ENCODE measurements at places on chromosomes 12 and 14.

DNA sequence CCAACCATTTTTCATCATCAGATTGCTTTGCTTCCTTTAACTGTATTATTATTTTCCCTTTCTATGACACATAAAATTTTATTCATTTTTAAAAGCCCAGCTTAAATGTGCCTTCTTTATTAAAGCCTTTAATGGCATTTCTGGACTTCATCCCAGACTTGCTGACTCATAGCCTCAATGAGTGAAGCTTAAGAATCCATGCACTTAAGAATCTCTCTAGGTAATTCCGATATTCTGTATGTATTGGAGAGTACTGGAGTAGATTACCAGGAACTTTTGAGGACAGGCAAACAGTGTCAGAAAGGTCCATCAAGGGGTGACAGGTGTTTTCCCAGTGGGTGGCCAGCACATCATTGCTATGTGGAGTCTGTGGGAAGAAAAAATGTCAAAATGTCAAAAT, 107.9 kb downstream of the PTPRQ start:
- no peak for DNase-seq

GRCh38 chr12:52053536-52054209, 2.4 kb downstream of the NR4A1 start:
- no peak for DNase-seq

- DNase-seq = no peak
Observed at GRCh38 chr14:104680806-104681688, 8.4 kb upstream of the INF2 start.

DNA sequence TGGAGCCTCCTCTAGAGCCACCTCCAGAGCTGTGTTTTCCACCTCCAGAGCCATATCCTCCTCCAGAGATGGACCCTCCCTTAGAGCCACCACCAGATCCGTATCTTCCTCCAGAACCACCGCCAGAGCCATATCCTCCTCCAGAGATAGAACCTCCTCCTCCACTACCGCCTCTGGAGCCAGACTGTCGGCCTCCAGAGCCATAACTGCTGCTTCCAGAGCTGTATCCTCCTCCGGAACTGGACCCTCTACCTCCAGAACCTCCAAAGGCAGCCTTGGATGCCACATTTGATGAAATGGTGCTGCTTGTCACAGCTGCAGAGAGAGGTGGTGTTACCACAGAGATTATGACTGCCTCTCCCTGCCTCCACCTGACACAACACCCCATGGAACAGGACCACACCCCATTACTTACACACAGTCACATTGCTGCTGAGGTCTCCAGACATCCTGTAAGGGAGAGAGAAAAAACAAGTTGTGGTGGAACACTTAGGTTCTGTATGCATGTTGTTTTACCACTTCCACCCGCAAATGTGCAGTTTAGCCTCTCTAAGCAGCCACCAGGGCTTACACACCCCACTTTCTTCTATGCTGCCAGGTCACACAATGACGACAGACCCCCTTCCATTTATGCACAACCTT, 6.8 kb downstream of the KRT2 start:
- DNase-seq = no peak

DNA sequence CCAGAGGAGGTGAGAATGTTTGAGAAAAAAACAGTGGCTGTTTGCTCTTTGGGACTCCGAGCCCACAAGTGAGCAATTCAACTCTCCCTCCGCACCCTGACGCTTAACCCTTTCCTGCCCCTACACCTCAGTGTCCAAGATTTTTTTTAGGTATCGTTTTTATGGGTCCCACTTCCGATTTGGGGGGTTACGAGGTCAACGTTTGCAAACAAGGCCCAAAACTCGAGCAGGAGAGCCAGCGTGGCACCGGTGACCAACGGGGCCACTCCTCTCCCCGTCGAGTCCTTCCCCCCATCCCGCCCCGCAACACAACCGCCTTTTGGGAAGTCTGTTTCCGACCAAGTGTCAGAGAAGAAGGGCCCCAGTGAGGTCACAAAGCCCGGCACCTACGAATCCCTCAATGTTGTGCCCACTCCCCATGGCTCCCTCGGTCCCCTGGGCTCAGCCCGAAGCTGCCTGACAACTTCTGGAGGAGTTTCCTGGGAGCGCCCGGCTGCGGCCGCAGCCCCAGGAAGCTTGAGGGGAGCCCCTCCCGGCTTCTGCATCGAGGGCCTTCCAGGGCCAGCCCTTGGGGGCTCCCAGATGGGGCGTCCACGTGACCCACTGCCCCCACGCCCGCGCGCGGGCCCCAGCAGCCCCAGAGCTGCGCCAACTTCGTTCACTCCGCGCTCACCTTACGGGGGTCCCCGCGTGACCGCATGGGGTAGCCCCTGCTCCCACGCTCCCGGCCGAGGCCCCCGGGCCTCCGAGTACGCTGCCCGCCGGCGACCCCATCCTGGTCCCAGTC, 1.2 kb downstream of the CDK2AP1 start:
- no peak for DNase-seq

GRCh38 chr12:81170072-81170471, 92.2 kb downstream of the ACSS3 start:
- no peak for DNase-seq

- no peak for DNase-seq
Observed at GRCh38 chr14:69093631-69094421, 59.1 kb downstream of the DCAF5 start.

DNA sequence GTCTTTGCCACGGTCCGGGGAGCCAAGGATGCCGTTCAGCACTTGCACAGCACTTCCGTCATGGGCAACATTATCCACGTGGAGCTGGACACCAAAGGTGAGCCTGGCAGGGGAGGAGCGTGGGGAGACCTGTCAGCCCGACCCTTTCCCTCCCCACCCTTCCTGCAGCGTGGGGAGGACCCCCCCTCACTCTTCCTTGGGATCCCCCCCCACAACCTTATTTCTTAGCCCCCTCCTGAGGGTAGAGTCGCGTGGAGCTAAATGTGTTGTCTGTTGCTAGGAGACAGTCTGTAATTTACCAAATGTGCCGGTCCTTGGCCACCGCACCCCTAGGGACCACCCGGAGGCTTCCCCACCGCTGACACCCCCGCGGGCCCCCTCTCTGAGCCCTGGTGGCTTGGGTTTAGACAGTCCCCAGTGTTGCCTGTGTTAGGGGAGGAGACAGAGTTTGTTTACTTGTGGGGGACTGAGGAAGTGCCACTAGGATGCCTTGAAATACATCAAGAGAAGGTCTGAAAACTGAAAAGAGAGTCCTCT, 2.3 kb downstream of the SETD1B start:
- no peak for DNase-seq

DNA sequence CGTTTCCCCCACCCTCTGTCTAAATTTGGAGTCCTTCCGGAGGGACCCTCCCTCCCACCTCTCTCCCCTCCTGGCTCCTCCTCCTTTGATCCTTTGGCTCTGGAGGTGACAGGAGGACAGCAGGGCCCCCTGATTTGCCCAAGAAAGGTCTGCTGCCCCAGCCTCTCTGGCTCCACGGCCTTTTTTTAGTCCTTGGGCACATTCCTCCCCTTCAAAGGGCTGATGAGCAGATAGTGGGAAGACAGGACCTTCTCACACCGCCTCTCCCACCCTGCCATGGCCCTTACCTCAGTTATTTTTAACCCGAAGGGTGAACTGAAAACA, 196 bp upstream of the MYH6 start:
- DNase-seq = no peak

GRCh38 chr12:106759526-106760183, 14.8 kb upstream of the RIC8B start:
- no peak for DNase-seq

DNA sequence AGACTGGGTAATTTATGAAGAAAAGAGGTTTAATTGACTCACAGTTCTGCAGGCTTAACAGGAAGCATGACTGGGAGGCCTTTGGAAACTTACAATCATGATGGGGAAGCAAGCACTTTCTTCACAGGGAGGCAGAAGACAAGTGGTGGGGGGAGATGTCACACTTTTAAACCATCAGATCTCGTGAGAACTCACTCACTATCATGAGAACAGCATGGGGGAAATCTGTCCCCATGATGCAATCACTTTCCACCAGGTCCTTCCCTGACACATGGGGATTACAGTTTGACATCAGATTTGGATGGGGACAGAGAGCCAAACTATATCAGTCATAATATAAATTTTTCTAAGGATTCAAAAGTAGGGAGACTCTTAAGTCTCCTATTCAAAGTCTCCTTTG, 46.0 kb downstream of the SPIC start:
- DNase-seq = no peak

DNA sequence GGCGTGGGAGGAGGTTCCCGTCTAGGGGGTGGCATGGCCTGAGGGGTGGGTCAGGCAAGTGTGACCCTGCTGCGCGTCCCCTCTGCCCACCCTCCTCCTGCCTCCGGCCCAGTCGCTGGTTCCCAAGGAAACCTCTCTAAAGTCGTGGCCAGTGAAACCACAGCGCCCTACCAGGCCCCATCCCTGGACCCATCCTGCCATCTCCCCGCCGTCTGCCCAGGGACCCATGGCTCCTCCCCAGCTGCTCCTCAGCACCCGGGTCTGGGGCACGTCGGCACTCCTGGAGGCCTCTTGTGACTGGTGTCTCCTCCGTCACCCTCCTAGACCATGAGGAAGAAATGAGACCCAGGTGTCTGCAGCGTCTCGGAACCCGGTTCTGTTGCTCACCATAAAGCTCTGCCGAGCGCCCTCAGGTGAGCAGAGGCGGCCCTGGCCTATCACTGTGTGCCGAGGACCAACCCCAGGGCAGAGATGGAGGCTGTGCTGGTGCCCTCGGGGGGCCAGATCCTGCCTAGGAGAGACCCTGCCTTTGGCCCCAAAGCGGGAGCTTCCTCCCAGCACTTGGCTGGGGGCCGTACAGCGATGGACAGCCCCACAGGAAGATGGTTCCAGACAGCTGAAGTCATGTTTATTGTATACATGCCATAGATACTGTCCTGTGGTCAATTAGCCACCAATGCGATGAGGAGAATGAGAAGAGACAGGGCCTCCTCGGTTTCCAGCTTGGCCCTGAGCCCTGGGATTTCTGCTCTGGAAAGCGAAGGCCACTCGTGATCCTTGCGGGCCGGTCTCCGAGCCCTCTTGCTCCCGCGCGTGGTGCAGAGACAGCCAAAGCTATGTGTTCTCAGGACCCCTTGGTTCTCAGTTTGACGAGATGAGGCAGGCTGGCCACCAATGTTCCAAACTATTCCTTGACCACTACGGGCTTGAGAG, 222.5 kb upstream of the RTL1 start:
- DNase-seq = no peak

All from stimulated activated CD4-positive, alpha-beta T cell treated with anti-CD3 and anti-CD28 coated beads, Interleukin-4, amount 100 ng/mL, for 4 hours (primary cell).